ENCODE measurements at places on chromosomes 5 and 9.

- DNase-seq = no peak
Observed at GRCh38 chr9:125888211-125888610, 141.0 kb downstream of the PBX3 start.

DNA sequence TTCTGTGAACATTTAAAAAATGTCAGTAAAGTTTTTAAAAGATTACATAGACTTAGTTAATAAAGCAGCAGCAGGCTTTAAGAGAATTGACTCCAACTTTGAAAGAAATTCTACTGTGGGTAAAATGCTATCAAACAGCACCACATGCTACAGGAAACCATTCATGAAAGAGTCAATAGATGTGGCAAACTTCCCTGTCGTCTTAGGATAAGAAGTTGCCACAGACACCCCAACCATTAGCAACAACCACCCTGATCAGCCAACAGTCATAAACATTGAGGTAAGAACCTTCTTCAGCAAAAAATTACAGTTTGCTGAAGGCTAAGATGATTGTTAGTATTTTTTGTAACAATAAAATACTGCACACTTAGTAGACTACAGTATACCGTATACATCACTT, 278.2 kb downstream of the CSNK1G3 start:
- no peak for DNase-seq

DNA sequence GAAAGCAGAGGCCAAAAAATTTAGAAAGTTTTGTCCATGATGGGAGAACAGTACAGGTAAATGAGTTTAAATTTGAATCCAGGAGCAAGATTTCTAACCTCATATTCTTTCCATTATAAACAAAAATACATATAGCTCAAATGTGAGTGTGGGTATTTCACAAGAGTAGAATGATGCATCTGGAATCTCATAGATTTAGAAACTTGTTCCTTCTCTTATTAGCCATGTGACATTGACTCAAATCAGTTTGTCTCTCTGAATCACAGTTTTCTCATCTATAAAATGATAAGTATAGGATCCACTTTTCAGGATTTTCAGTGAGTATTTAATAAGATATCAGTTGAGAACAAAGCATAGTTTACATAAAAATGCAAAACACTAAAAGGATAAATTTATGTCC, 436.3 kb upstream of the PAPPA start:
- DNase-seq = no peak

GRCh38 chr5:10946050-10946449, 185.0 kb upstream of the DAP start:
- DNase-seq = no peak

- no peak for DNase-seq
Observed at GRCh38 chr9:22033012-22033630, 24.0 kb upstream of the CDKN2B start.
